ENCODE measurements at places on chromosomes 7 and 10.

DNA sequence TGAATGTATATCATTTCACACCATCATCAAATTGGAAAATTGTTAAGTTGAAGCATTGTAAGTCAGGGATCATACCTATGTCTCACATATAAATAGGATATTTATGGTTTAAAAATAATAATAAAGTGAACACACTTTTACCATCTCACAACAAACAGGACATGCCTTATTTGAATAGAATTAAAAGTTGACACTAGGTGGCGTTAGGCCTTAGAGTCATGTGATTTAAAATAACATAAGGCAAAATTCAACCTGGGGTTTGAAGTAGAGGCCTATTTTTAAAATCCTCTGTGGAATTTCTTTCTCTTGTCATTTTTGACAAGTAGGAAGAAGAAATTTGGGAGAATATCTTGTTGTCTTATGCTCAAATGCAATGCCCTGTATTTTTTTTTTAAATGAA lies 184.7 kb upstream of the PCDH15 start:
- DNase-seq: no peak

DNA sequence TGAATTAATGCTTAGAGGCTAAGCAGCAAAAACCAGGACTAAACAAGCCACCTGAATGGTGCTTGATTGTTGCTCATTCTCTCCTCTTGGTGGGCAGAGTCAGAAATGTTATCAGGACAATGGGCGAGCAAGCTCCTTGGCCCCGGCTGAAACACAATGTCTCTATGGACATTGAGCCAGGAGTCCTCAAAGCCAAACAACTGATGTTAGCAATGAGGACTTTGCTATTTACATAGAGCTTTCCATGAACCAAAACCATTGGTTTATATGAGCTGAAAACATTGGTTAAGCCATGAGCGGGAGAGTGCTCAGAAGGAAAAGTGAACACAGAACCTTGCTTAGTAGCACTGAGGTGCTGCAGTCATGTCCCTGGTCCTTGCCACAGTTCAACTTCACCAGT lies 21.5 kb upstream of the NPVF start:
- no peak for DNase-seq

DNA sequence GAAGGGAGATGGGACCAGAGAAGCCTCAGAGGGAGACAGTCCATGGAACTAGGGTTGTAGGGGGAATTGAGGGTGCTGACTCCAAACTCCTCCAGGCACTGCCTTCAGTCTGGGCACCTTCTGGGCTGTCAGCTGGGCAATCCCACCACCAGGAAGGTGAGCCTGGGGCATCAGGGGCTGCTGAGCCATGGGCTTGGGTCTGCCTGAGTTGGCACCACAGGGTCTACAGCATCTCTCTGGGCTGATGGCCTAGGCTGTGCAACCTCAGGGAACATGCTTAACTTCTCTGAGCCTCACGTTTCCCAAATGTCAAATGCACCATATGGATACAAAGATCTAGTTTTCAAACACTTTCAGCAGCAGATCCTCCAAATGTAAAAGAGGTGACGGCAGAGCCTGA lies 46.8 kb upstream of the PRLHR start:
- no peak for DNase-seq

DNA sequence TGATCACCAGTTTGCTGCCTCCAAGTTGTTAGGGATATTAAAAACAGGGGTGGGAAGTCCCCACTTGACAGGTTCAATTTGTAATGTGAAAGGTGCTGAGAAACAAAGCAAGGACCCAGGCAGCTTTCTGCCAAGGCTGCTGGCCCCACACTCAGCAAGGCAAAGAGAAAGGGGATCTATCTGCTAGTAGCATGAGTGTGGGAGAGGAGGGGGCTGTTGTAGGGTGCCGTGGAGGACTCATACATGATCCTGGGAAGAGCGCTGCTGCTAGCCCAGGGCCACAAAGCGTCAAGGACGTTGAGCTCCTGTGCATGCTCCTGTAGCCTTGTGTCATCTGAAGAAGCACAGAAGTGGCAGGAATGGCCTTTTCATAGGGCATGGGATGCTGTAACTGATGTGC lies 96.5 kb upstream of the INSYN2A start:
- no peak for DNase-seq

DNA sequence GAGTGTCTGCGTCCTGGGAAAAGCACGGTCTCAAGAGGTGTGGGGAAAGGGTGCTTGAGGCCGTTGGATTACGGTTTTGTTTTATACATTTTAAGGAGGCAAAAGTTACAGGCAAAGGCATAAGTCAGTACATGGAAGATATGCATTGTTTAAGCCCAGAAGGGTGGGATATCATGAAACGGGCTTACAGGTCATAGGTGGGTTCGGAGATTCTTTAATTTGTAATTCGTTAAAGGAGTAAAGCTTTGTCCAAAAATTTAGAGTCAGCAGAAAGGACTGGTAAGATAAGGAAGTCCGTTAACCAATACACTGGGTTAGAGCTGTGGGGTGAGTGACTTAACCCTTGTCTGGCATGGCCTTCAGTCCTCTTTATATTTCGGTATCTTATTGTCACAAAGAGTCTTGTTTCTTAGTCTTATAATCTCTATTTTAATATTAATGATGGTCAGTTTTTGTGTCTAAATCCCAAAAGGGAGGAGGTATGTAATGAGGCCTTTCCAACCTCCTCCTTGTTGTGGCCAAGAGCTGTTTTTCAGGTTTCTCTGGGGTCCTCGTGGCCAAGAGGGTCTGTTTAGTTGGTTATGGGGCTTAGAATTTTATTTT lies 12.7 kb downstream of the TSPAN14 start:
- DNase-seq: no peak

- DNase-seq: no peak
Observed at GRCh38 chr10:79328737-79329504, 18.3 kb upstream of the PPIF start.

GRCh38 chr7:50496569-50496968 lies 46.4 kb upstream of the FIGNL1 start:
- no peak for DNase-seq

GRCh38 chr7:40583667-40584444 lies 449.1 kb downstream of the SUGCT start:
- DNase-seq: no peak

- DNase-seq: no peak
Observed at GRCh38 chr7:99397297-99397983, 11.0 kb downstream of the PDAP1 start.

- DNase-seq: no peak
Observed at GRCh38 chr7:36615852-36616540, 108.3 kb downstream of the AOAH start.

DNA sequence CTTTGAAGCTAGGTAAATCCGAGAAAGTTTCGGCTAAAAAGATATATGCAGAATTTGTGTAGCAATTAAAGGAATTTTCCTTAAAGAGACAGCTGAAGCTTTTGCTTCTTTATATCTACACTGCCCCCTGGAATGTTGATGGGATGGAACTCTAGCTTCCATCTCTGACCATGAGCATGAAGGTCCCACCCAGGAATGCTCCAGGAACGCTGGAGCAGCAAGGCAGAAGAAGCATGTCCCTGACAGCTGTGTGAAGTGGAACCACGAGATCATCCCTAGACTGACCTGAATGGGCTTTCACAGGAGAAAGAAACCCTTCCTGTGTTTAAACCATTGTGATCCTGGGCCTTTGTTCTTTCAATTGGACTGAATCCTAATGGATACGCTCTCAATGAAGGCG lies 99.7 kb upstream of the NOBOX start:
- no peak for DNase-seq

GRCh38 chr7:155222061-155222460 lies 75.6 kb upstream of the INSIG1 start:
- no peak for DNase-seq

- DNase-seq: no peak
Observed at GRCh38 chr7:19415123-19415522, 269.9 kb upstream of the FERD3L start.

- no peak for DNase-seq
Observed at GRCh38 chr10:17212802-17213221, 11.3 kb upstream of the TRDMT1 start.

- no peak for DNase-seq
Observed at GRCh38 chr10:70851597-70852475, 36.1 kb downstream of the SGPL1 start.

- DNase-seq: no peak
Observed at GRCh38 chr10:96456296-96456840, 57.4 kb downstream of the TLL2 start.

DNA sequence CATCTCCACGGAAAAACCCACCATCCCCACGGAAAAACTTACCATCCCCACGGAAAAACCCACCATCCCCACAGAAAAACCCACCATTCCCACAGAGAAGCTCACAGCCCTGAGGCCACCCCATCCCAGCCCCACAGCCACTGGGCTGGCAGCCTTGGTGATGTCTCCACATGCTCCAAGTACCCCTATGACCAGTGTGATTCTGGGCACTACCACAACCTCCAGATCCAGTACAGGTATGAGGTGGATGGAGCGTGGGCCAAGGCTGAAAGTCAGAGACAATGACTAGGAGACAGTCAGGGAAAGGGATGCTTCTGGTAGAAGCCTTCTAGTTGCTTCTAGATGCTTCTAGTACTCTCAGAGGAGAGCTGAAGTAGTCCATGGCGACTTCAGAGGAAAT lies 19.6 kb downstream of the ZAN start:
- DNase-seq: no peak

DNA sequence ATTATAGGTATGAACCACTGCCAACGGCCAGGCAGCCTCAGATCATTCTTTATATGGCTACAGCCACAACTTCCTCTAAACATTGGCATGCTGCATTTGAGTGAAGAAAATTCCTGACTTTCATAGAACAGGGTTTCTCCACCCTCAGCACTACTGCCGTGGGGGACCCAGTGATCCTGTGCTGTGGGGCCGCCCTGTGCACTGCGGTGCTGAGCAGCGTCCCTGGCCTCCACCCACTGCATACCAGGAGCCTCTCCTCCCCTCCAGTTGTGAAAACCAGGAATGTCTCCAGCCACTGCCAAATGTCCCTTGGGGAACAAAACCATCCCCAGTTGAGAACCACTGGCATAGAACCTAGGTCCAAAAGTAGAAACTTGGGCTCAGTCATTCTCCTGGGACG lies 15.8 kb downstream of the CNPY1 start:
- no peak for DNase-seq
